ENCODE measurements at places on chromosomes 6 and 20. TPM values are rescaled to one million over a fixed set of nuclear protein-coding genes. Genes with fewer than 3 reads are reported as not detected.

GRCh38 chr20:63407928-63408683 is 47.0 kb upstream of the CHRNA4 start:
- no peak overlapping the region for H3K4me3 ChIP-seq
- no peaks in the 10 kb centered on the region for H3K4me1 ChIP-seq
- H3K27me3 ChIP-seq, result no peaks in the 10 kb centered on the region
- H3K36me3 ChIP-seq, result no peaks in the 10 kb centered on the region

GRCh38 chr20:63701329-63702035 is 5.0 kb downstream of the TNFRSF6B start:
- no peak for DNase-seq
- no peak overlapping the region for H3K4me3 ChIP-seq
- no peaks in the 10 kb centered on the region for H3K27me3 ChIP-seq
- peaks cover 23% of the 10 kb centered on the region for H3K4me1 ChIP-seq
- no peak overlapping the region for H3K27ac ChIP-seq
- H3K36me3 ChIP-seq, result peaks cover 21% of the 10 kb centered on the region

GRCh38 chr6:170066679-170067078 is 224.2 kb downstream of the DLL1 start:
- no peaks in the 10 kb centered on the region for H3K27me3 ChIP-seq
- H3K4me1 ChIP-seq, result no peaks in the 10 kb centered on the region
- no peak overlapping the region for H3K27ac ChIP-seq

TMEM200A gene
- 1.7 TPM for total RNA-seq

- no peaks in the 10 kb centered on the region for H3K36me3 ChIP-seq
- H3K4me3 ChIP-seq, result no peak overlapping the region
- no peak overlapping the region for H3K27ac ChIP-seq
- H3K4me1 ChIP-seq, result no peaks in the 10 kb centered on the region
- no peaks in the 10 kb centered on the region for H3K27me3 ChIP-seq
These were observed 107.7 kb upstream of the PRND start for GRCh38 chr20:4613718-4614620.

WFDC2 gene
- total RNA-seq, result not detected

DNA sequence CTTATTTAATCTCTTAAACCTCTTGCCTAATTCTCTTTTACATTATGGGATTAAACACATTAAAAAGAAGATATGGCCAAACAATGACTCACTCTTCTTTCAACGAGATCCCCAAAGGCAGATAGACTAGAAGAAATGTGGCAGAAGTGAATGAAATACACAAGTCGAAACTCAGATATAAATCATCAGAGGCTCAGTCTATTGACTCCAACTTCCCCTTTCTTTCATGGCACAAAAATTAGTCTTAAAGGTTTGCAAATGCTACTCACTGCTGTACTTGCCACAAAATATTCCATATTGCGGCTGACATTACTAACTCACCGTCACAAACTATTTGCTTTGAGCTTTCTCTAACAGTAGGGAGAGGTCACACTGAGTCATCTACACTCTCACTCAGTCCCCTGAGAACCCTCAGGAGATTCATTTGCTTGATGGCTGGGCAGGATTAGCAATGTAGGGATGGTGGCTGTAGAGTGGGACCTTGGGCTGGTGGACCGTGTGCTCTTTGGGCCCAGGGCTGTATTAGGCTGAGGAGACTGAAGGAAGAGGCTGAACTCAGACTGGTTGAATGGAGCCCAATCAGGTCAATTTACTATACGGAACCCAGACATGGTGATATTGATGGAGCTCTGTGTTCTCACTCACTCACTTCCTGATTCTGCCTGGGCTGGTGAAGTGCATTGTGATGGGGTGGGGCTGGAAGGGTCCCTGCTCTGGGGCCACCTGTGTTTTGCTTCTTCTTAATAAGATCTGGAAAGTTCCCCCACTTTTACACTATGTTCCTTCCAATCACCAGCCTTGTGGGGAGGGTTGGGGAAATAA is 42.8 kb upstream of the UBR2 start:
- no peak for DNase-seq
- no peaks in the 10 kb centered on the region for H3K4me1 ChIP-seq
- no peak overlapping the region for H3K4me3 ChIP-seq
- H3K27me3 ChIP-seq, result no peaks in the 10 kb centered on the region

NRN1 gene
- not detected for total RNA-seq
